ENCODE measurements at places on chromosomes 6 and 20.

DNA sequence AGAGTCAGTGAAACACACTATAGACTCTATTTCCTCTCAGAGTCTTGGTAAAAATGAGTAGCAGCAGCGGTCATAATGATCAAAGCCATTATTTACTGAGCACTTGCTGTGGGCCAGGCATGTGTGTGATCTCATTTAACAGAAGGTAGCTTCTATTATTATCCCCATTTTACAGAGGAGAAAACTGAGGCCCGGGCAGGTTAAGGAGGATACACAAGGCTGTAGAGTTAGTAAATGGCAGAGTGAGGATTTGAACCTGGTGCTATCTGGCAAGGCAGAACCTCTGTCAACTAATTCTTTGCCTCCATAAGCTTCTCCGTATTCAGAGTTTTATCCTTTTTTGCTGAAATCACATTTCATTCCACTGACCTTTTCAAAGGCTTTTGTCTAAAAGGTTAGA is 122.2 kb upstream of the SALL4 start:
- no peak for DNase-seq

DNA sequence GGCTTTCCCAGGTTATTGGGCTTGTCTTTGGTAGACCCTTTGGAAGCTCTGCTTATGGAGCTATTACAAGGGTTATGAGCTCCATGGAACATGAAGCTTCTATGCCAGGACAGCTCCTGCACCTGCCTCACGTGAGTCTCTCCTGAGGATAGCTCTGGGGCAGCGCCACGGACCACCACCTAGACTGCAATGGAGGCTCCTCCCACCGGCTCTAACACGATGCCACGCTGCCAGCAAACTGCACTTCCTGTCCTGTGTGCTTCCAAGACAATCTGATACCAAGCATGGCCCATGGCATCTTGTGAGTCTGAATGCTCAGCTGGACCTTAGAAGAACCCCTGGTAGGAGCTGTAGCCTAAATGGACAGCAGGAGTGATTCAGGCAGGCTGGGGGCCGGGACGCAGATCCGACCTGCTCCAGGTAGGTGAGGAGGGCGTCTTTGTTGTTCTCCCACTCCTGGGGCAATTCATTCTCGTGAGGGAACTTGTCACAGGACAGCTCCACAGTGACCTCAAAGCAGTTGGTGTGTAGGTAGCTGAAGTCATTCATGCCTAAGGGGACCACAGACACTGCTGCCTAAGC is 5.5 kb downstream of the CPXM1 start:
- DNase-seq = no peak

- no peak for DNase-seq
Observed at GRCh38 chr6:38935051-38935450, 113.5 kb upstream of the GLP1R start.

GRCh38 chr6:31128093-31128676 is 7.9 kb upstream of the CDSN start:
- DNase-seq = peak; percentile 52

GRCh38 chr6:143549221-143549948 is 37.9 kb upstream of the FUCA2 start:
- DNase-seq = no peak

DNA sequence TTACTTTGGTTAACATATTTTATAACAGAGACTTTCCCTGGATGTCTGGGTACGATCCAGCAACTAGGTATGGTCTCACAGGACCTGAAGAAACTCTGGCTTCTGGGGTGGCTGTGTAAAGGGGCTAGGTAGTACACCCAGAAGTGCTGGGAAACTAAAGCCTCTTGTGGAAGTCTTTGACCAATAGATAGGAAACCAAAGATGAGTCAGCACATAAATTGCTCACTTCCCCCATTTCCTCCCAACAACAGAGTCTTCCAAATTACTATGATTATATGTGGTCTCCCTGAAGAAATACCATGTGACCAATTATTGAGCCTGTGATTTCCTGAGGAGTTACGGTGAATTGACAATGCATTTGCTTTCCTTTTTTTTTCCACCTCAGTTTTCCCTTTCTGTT is 26.8 kb upstream of the TBX18 start:
- no peak for DNase-seq

DNA sequence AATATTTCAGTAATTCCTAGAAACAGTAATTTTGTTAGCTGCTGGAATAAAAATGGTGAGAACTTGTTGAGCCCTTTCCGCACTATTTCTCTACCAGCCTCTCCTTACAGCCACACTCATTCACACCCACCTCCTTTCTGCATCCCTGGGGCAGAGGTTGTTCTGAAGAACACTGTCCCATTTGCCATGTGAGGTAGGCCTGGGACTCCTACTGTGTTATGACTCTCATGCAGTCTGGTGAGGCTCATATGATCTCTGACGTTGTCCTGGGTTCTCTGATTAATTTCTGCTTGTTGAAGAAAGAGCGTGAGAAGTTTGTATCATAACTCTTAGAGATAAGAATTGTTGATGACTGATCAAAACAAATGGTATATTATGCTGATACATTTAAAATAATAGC is 4.1 kb upstream of the KCNQ5 start:
- no peak for DNase-seq

- peak; percentile 83 for DNase-seq
Observed at GRCh38 chr20:50837532-50838321, 42.9 kb downstream of the BCAS4 start.

DNA sequence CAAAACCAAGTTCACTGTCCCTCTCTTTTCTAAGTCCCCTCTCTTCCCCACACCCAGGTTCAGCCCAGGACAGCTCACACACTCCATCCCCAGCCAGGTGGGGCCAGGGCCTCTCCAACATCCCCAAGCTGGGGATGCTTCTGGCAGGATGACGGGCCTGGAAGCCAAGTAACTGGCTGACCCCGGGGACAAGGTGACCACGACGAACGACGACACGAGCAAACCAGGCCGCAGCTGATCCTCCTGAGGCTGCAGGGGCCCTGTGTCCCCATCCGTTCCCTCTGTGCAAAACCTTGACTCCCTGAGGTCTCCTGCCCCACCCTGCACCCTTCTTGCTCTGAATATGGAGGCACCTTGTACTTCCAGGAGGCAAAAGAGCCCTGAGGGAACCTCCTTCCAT is 11.6 kb upstream of the PLG start:
- DNase-seq = no peak

DNA sequence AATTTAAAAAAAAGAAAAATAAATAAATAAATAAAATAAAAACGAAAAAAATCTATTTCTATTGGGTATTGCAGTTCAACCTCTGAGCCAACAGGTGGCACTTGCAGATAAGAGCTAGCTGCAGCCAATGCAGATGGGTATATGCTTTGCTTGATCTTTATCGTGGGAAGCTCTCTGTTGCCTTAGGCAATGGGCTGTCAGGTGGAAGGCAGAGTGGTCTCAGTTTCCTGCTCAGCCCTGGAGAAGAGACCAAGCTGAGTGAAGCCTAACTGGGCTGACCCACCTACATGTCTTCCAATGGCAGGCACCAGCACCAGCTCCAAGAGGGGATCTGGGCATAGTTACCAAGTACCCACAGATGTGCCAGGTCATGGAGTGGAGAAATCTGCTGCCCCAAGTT is 95.0 kb downstream of the AK9 start:
- DNase-seq = no peak

GRCh38 chr6:36373368-36374019 is 14.0 kb downstream of the ETV7 start:
- DNase-seq = peak; percentile 57

DNA sequence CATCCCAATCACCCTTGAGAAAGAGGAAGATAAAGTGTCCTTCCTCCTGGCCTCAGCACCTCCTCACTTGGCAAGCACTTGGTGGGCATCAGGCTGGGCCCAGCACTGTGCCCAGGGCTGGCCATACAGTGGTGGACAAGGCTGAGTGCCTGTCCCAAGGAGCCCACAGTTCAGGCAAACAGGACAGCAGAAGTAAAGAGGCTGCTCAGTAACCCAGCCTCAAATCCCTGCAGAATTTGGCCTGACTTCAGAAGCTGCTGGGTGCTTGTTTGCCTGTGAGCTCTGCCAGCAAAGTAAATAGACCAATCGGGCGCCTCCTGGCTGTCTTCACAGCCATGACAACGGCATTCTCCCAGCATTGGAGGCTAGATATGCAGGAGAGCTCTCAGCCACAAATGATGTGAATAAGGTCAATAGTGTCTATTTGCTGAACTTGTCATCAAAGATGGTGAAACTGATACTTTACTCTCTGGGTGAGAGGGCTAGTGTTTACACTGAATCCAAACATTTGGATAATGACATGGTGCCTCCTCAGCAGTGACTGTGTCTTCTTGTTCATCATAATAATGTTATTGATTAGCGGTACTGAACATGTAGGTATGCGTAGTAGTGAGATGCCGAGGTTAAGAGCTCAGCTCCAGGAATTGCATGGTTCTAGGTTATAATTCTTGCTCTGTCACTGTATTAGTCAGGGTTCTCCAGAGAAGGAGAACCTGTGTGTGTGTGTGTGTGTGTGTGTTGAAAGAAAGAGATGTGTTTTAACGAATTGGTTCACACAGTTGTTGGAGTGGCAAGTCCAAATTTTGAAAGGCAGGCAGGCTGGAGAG is 36.9 kb upstream of the FANCE start:
- DNase-seq = peak; percentile 91

GRCh38 chr20:50569864-50570836 is 60.0 kb downstream of the PTPN1 start:
- no peak for DNase-seq

DNA sequence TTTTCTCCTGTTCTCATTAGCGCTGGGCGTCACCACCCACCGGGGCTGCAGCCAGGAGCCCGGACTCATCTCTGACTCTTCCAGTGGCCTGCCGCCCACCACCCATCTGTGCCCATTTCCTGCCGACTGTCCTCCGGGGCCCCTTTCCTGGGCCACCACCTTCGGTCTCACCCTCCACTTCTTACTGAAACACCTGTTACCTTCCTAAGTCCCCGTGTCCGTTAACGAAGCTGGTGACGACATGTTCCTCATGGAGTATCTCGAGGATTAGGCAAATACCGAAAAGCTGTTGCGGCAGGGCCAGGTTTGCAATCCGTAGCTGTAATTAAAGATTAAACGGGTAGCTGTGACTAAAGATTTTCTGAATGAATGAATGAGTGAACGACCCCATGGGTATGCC is 80.2 kb downstream of the SRC start:
- no peak for DNase-seq

- DNase-seq = no peak
Observed at GRCh38 chr6:50143011-50143719, 93.4 kb upstream of the DEFB112 start.

- DNase-seq = no peak
Observed at GRCh38 chr20:36236786-36237121, 476 bp downstream of the AAR2 start.

- DNase-seq = no peak
Observed at GRCh38 chr6:116667623-116668022, 943 bp downstream of the ZUP1 start.
